ENCODE measurements at places on chromosomes 1 and 21.

DNA sequence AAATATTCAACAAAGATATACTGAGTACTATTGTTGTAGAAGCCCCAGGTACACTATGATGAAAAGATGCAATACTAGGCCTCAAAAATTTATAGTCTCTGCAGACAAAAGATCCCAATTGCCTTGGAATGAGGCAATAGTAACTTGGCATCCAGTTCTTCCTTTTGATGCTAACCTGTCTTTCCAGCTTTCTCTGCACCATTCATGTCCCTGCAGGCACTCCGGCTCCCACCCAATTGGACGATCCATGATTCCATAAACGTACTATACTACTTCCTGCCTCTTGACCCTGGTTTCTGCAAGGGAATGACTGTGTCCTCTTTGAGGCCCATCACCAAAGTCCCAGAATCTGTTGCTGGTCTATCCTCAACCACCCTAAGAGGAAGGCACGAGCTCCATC lies 8.0 kb upstream of the TAGLN2 start:
- DNase-seq = no peak

DNA sequence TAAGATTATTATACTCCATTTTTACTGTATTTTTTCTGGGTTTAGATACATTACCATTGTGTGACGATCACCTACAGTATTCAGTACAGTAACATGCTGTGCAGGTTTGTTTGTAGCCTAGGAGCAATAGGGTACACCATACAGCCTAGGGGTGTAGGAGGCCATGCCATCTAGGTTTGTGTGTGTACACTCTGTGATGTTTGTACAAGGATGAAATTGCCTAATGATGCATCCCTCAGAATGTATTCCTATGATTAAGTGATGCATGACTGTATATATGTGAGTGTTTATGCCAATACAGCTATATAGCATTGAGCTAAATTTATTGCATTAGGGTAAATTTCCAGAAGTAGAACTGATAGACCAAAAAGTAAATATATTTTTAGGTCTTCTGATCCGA lies 23.3 kb downstream of the TUFT1 start:
- DNase-seq = no peak

GRCh38 chr1:7250597-7251453 lies 465.6 kb downstream of the CAMTA1 start:
- no peak for DNase-seq

GRCh38 chr1:8167936-8168335 lies 141.8 kb upstream of the ERRFI1 start:
- no peak for DNase-seq

DNA sequence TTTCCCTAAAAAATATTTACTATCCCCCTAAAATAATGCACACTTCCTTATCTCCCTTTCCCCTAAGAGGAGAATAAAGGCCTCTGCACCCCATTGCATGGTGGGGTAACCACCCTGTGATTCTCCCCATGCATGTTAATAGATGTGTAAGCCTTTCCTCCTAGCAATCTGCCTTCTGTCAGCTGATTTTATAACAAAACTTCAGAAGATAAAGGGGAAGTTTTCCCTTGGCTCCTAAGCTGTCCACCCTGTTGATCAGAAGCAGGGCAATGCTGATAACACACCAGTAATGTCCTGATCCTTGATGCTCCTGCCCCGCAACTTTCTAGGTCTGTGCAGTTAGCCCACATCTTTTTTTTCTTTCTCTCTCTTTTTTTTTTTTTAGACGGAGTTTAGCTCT lies 11.4 kb upstream of the RNF187 start:
- DNase-seq = no peak

DNA sequence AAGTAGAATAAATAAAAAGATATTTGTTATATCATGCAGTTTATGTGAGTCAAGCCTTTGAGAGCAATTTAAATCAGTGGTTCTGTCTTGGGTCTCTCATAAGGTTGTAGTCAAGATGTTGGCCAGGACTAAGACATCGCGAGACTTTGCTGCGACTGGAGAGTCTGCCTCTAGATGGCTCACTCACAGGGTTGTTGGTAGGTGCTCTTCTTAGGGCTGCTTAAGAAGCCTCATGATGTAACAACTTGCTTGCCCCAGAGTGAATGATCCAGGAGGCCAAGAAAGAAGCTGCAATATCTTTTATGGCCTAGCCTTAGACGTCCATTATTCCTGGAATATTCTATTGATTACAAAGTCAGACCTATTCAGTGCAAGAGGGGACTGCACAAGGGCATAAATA lies 73.1 kb upstream of the CACHD1 start:
- DNase-seq = peak; percentile 17

GRCh38 chr21:14583629-14584255 lies 37.6 kb upstream of the SAMSN1 start:
- DNase-seq = no peak

DNA sequence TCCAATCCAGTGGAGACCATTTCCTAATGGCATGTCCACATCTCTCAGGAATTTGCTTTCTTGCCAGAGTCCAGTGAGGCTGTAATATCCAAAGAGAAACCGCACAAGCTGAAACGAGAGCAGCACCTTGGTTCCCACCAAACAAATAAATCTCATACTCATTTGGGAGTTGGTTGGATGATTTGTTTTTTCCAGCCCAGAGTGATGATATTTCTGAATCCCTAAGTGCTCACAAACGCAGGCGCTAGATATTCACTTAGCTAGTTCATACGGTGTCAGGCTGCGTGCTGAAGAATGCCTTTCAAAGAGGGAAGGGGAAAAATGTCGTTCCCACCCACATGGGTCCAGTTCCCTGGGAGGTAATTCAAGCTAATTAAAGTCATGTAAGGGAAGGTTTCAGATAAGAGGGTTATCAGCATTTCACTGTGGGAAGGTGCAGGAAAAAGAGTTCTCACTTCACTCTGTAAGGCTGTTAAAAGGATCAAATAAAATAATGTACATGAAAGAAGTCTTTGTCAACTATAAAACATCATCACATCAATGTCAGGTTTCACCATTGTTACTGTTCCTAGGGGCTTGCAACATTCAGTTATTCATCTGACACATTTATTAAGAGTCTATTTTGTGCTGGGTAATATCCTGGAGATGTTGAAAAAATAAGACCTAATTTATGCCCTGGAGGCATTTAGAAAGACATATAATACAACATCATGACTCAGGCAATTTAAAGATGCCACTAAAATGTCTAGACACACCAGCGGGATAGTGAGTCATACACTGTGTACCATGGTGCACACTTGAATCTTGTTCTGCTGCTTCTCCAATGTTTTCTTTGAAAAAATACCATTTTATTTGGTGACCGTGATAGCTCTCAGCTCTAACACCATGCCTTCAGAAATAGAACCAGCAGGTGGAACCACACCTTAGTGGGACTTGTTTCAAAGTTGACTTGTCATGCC lies 19.3 kb downstream of the DPT start:
- DNase-seq = peak; percentile 80

- no peak for DNase-seq
Observed at GRCh38 chr21:43691086-43691795, 27.7 kb upstream of the PDXK start.

DNA sequence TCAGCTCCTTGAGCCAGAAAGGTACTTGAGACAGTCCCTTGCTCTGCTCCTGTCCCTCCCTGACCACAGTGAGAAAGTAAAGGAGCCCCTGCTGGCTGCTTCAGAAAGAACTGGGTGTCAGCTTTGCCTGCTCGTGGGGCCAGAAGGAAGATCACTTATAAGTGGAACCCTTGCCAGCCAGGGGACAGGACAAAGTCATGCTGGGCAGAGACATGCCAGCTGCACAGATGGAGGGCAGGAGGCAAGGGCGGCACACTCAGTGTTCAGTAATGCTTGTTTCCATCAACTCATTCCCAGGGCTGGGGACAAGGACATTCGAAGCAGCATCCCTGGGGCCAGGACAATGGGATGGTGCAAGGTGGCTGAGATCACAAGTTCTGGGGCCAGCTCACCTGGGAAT lies 41.8 kb downstream of the NTPCR start:
- no peak for DNase-seq

- DNase-seq = no peak
Observed at GRCh38 chr21:45578811-45579381, 36.7 kb upstream of the SLC19A1 start.

DNA sequence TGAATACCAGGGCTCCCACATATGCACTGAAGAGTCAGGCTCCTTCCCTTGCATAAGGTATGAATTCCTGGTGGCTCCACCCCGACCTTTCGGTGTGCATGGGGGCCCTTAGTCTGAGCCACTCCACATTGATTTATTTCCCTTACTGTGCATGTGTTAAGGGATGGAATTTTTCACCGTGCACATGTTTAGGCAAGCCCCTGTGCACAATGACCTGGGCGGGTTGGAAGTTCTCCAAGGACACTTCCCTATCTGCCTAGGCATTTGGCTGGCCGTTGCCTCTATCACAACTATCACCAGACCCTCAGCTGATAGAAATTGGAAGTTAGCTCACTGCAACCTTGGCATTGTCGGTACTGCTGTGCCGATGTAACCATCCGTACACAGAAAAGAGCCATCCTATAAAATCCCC lies 9.7 kb downstream of the S100A6 start:
- no peak for DNase-seq

GRCh38 chr1:94515296-94515947 lies 26.1 kb downstream of the F3 start:
- no peak for DNase-seq

DNA sequence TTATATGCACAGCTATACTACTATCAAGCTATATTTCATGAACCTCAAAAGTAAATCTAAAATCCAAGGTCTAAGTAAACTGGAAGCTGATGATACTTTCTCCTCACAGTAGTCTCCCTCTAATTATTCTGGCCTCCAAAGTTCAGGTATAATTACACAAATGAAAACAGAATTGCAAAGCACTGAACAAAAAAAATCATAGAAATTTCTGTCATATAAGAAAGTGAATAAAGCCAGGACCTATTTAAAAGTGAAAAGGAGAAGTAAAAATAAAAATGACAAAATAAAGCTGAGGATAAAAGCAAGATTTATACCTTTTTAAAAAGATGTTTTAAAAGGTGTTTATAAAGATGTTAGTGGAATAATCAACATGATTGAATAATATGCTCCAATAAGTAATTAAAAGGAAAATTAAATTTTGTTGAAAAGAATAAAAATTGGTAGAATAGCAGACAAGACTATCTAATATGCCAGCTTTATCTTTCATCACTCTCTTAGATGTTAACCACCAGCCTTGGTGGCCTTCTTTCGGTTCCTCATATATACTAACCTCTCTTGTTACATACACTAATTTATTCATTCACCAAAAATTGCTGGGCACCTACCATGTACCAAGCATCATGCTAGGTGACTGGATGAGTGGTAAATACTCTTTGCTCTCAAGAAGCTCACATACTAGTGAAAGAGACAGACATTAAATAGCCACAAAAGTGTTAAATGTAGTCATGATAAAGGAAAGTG lies 25.1 kb downstream of the SHCBP1L start:
- DNase-seq = no peak
